Urothelium cell line (cell line): ENCODE measurements at places on chromosomes 2 and 18.

DNA sequence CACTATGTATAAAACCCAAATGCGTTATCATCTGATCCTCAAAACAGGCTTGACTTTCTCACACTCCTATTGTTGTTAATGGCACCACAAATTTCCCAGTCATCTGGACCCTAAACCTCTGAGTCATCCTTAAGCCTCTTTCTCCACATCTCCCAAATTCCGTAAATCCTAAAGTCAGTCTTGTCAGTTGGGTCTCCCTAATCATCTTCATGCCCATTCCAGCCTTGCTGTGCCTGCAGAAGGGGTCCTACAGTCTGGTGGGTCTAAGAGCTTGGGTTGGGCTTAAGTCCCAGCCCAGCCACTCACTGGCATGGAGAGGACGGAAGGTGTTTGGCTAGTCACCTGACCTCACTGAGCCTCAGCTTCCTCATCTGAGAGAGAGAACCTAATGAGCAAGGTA, 265.1 kb upstream of the SIX3 start:
- no peak for DNase-seq

DNA sequence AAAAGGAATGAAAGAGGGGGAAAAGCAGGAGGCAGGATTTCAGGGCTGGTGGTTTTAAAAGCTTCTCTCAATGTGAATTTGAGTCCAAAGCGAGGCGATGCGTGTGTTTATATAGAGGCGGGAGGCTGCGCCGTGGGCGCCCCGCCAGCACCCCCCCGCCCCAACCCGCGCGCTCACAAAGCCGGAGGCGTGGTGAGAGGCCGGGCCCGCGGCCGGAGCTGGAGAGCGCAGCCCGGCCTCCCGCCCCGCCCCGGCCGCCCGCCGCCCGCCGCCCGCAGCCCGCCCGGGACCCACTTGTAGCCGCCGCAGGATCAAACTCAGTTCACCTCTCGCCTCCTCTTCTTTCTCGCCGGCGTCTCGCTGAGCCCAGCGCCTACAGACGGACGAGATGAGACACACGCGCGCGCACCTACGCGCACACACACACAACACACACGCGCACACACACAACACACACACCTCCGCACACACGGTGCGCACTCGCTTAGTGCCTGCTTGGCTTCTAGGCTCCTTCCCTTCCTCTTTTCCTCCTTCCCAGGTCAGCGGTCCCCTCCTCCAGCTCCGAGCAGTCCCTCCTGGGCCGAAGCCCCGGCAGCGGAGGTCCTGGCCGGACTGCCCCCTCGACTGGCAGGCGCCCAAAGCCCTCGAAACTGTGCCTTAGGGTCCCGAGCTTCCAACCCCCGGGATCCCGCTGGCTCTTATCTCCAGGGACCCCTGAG, 1.3 kb upstream of the CYP26B1 start:
- DNase-seq = peak; percentile 63

DNA sequence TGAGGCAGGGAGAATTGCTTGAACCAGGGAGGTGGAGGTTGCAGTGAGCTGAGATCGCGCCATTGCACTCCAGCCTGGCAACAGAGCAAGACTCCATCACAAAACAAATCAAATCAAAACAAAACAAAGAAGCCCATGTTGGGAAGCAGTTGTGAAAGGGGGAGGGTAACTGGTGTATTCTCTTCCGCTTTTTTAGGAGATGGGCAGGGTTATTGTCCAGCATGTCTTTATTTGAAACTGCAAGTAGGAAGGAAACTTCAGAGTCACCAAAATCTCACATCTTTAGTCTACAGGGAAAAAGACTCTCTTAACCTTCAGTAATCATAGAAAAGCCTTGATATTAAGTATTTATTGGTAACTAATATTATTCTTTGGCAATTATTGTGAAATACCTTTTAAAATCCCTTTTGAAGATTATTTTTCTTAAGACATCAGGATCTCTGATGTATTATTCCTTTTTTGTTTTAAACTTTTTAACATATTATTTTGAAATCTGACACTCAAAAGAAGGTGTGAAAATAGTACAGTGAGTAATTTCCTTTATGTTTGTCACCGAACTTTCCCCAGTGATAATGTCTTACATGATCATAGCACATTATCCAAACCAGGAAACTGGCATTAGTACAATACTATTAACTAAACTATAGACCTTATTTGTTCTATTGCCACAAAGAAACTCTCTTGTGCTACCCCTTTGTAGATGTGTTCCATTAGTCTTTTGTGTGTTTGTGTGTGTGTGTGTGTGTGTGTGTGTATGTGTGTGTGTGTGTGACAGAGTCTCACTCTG, 84.3 kb upstream of the LTBP1 start:
- no peak for DNase-seq

DNA sequence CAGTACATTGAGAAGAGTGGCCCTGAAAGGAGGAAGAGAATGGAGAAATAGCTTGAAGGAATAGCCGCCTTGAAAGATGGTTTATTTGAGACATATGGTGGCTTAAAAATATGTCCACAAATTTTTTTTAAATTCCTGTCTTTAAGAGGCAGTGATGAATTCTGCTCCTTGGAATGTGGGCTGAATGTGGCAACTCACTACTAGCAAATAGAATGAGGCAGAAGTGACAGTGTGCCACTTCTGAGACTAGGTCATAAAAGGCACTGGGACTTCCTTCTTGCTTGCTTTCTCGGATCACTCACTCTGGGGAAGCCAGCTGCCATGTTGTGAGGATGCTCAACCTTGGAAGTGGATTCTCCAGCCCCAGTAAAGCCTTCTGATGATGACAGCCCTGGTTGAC, 67.0 kb downstream of the FAM161A start:
- no peak for DNase-seq

DNA sequence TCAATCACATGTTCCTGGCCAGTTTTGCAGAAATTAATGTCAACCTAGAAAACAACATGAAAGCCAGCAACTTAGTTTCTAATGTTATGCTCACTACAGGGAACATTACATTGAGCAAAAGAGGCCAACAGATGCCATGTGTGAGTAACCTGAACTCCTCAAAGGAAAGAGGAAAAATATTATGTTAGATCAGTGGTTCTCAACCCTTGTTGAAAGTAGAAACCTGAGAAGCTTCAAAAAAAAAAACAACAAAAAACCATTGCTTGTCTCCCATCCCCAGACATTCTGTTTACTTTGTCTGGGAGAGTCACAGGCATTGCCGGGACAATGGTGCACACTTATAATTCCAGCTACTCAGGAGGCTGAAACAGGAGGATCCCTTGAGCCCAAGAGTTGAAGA, 57.7 kb downstream of the METTL4 start:
- peak; percentile 48 for DNase-seq

GRCh38 chr18:75047240-75047961, 161.5 kb downstream of the PTGR3 start:
- DNase-seq = no peak

DNA sequence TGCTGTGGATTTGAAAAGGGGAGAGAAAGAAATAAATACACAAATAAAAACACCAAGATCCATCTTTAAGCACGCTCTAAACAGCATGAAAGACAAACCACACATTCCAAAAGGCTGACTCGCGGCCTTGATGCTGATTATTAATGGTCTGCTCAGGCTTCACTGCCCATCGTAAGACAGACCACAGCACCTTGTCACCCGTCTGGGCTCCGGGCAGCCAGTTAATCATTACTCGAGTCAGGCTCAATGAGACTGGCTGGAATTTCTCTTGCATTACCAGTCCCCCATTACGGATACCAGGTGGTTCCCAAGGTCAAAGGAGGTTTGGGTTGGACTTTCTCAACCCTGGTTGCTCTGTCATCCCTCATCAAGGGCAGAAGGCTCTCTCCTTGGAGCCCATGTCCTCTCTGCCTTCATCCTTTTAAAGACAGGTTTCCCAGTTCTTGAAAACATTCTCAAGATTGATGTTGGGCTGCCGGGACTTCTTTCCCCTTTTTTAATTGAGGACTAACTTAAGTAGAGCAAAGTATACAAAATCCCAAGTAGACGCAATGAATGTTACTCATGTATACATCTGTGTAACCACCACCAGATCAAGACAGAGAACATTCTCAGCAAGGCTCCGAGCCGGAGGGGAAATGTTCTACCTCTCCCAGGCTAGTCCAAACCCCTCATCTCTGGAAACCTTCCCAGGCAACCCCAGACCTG, 8.1 kb downstream of the SMAD7 start:
- peak; percentile 82 for DNase-seq

DNA sequence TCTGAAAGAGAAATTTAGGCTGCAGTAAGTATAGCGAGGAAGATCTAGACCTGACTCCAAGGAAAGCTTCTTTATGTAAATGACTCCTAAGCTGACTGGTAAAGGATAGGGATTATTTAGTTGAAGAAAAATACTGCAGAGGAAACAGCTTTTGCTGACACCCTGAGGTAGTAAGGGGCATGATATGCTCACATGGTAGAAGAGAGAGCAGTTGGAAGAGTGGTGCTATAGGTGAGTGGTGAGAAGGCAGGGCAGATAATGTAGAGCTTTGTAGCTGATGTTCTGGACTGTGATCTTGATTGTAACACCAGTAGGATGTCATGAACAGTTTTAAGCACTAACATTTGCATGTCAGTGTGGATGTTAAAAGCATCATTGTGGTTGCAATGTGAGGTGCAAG, 639.1 kb upstream of the SLC39A10 start:
- no peak for DNase-seq

DNA sequence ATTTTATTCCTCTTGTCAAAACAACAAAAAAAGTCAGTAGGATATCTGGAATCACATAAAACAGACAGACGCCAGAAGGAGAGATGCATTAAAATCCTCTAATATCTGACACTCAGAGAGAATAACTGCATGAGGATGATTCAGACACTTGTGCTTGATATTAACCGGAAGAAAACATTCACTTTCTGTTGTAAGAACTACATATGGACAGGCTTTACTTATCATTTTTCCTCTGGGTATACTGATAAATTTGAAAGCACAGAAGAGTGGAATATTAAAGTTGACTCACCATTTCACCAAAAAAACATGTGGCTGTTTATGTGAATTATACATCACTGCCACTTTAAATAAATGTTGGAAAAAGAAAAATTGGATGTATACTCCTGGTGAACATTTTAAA, 589.1 kb upstream of the CDH2 start:
- no peak for DNase-seq

GRCh38 chr2:219281588-219281987, 2.4 kb downstream of the DNAJB2 start:
- no peak for DNase-seq

DNA sequence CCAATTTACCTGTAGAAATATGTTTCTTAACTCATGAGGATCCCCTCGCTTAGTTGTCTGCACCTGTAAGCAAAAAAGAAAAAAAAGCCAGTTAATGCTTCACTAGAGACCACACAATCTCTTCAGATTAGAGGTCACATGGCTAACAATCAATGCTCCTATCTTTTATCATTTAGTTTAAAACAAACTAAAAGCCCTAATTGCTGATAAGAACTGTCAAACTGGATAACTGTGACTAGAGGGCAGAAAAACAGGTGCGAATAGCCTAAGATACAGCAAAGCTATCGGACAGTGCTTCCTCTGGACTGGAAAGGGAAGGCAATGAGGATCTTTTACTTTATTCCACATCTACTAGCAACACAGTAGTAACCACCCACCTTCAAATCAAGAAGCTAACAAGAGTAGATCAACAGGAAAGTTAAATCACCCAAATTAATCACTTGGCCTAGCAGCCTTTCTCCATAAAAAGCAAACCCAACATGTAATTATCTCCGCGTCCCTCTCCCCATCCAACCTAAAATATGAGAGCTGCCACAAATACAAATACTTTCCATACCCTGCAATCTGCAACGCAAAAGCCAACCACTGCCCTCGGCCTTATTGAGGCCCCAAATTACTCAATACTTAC, 734 bp downstream of the SLC25A12 start:
- DNase-seq = no peak

GRCh38 chr2:203728321-203728720, 21.9 kb downstream of the CD28 start:
- DNase-seq = no peak

DNA sequence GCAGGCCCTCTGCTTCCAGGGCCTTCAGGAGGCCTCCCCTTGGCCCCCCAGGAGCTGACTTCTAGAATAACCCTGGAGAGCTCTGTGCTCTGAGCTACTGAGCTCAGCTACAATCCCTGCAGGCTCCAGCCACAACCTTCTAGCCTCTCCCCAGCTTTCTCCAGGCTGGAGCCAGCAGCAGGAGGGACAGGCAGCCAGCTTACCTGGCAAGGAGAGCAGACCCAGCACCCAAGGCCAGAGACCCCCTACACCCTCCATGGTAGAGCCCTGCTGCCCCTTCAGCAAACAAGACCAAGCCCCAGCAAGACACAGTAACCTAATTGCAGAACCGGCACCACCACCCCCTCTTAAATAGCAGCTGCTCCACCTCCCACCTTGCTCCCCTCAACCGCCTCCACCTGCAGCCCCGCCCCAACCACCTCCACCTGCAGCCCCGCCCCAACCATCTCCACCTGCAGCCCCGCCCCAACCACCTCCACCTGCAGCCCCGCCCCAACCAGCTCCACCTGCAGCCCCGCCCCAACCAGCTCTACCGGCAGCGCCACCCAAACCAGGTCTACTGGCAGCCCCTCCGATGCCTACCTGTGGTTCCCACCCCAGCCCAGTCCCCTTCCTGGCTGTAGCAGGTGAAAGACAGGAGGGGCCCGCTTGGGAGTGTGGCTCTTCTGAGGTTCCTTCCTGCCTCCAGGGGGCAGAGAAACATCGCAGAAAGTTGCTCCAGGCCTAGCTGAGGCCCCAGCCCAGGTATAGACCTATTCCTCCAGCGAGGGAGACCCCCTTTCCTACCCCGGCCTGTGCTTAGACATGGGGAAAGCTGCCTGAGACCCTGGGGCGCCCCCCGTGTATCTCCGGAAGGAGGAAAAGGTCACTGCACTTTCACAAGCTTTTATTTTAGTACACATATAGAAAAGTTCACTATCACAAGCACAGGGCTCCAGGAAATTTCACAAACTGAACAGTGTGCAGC, at the start of gene ASTL:
Gene ASTL, minus strand, starts transcription at position 324 of the 967 bp plus-strand sequence. Its CDS starts 66 bp downstream, at position 258.
- peak; percentile 45 for DNase-seq

GRCh38 chr18:45173799-45174519, 441.3 kb upstream of the SLC14A2 start:
- no peak for DNase-seq

GRCh38 chr2:120477198-120477597, 131.3 kb downstream of the INHBB start:
- DNase-seq = no peak

GRCh38 chr18:57440331-57441070, 5.3 kb downstream of the ONECUT2 start:
- no peak for DNase-seq

- no peak for DNase-seq
Measured at GRCh38 chr2:37610638-37611289, 60.7 kb downstream of the CDC42EP3 start.

- DNase-seq = peak; percentile 44
Measured at GRCh38 chr18:62420513-62421209, 95.6 kb downstream of the TNFRSF11A start.

- DNase-seq = no peak
Measured at GRCh38 chr2:202717598-202718310, 83.0 kb downstream of the FAM117B start.
